ENCODE measurements at places on chromosomes 13 and 19.

DNA sequence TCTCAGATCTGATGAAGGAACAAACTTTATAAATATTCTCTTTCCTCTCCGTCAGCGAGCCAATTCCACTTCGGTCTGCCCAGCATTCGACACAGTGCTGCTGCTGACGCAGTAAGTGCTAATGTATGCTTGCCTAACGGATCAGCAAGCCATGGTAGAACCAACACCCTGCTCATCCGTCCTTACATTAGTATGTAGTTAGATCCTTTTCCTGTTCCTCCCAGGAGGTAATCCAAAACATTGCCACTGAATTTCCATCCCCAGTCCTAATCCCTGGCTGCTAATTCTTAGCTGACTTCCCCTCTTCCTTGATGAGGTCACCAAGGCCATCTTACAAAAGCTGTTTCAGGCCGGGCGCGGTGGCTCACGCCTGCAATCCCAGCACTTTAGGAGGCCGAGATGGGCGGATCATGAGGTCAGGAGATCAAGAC lies 88.0 kb downstream of the STARD13 start:
- DNase-seq, result no peak

DNA sequence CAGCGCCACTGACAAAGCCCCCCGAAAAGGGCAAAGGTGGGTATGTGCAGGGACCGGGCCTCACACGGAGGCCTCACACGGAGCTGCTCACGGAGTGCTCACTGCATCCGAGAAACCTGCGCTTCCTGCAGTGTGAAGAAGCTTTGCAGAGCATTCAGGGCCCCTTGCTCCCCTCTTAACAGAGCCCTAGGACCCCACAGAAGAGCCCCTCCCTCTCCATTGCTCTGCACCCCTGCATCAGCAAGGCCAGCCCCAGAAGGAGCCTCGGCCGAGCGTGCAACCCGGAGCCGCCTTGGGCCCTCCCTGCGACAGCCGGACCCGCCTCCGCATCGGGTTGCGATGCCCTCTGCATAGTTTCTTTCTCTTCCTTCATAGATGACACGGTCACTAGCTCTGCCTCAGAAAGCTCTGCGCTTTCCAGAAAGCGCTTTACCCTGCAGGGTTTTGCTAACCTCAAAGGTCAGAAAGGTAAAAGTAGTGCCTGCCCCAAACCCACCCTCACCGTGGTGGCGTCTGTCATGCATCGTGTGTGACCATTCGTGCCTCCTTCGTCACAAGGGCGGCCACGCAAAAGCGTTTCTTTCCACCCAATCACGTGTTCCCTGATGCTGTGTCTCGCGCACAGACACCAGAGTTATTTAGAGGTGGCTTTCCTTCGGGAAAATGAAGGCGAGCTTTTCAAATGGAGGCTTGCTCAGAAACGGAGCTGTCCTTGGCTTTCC lies 15.7 kb upstream of the F7 start:
- no peak for DNase-seq

GRCh38 chr19:29781386-29782259 lies 30.2 kb upstream of the CCNE1 start:
- DNase-seq, result no peak

DNA sequence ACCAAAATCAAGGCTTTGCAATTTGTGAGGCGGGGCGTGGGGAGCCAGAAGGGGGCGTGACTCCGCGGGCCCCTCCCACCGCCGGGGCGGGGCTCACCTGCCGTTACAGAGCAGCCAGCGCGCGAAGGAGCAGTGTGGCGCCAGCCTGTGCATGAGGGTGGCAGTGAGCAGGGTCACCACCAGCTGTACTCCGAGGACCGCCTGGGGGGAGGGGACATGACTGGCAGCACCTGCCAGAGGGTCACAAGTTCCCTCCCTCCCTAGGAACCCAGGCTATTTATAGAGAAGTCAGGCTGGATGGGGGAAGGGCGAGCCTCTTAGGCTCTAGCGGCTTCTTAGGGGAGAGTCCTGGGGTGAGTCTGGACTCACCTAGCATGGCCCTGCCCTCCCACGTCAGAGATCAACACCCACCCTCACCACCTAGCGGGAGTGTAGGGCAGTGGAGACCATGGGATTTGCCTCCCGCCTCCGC lies 3.6 kb downstream of the TMEM161A start:
- DNase-seq, result no peak

GRCh38 chr19:50255115-50255514 lies 51.7 kb downstream of the MYH14 start:
- no peak for DNase-seq

- no peak for DNase-seq
Measured at GRCh38 chr13:106371024-106371423, 164.4 kb downstream of the EFNB2 start.

DNA sequence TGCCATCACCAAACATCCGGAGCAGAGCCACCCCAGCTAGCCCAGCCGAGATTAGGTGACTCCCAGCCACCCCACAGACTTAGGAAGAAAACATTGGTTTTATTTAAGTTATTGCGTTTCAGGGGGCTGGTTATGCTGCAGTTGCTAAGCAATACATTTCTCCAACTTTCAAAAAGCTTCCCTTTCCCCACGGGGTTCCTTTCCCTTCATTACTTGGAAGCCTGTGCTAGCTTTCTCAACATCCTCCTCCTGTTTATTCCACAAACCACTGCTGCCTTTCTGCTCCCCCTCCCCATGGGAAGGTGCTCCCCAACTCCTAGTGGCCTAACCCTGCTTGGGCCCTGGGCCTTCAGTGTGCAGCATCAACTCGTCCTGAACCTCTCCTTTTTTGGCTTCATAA lies 52.6 kb downstream of the CDADC1 start:
- no peak for DNase-seq

DNA sequence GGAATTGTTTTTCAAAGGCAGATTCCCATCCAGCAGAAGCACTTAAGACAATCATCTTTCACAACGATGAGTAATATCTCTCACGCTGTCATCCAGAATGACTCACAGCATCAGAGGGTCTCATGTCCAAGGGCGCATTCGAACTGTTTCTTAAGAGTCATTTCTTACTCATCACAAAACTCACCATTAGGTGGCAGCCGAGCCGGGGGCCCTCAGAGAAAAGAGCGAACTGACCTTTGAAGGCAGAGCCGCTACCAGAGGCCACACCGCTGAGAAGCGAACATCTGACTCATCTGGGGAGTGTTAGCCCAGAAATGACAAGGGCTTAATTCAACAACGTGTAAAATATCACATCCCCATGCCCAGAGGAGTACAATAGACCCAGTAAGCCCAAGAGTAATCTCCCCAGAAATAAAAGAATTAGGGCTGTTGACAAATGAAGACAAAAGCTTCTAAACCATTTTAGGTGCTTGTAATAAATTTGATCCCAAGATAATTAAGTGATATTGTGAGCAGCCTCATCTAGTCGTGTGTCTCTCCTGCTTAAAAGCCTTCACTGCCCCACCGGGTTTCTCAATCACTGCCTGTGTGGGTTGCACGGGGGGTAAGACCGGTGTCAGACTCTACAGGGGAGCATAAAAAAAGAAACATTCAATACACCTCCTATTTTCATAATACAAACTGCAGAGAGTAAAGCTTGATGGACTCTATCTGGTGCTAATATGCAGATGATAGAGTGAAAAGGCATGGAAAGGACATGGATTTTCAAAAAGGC lies 96.2 kb downstream of the CYSLTR2 start:
- peak; percentile 25 for DNase-seq

GRCh38 chr13:107493266-107493665 lies 722.1 kb downstream of the LIG4 start:
- no peak for DNase-seq

- no peak for DNase-seq
Measured at GRCh38 chr13:88601949-88602348, 930.8 kb downstream of the SLITRK5 start.

GRCh38 chr13:77544355-77544754 lies 8.8 kb downstream of the SCEL start:
- no peak for DNase-seq

DNA sequence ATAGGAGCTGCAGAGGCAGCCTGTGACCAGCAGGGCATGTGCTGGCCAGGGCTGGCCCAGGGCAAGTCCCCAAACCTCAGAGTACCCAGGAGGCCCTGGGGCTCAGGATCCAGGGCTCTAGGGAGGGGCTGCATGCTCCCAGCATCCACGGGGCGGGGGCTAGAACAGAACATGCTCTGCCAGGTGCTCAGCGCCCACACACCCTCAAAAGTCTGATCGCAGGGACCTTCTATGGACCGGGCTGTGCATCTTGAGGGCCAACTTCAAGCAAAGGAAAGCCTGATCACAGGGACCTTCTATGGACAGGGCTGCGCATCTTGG lies 33.5 kb downstream of the ELL start:
- no peak for DNase-seq

GRCh38 chr13:41398494-41399170 lies 58.7 kb upstream of the RGCC start:
- DNase-seq, result no peak

GRCh38 chr13:48769107-48769704 lies 115.5 kb downstream of the CYSLTR2 start:
- DNase-seq, result peak; percentile 50

- no peak for DNase-seq
Measured at GRCh38 chr13:33377825-33378224, 92.3 kb upstream of the STARD13 start.

GRCh38 chr19:4375164-4376027 lies 25.0 kb downstream of the SH3GL1 start:
- DNase-seq, result no peak

DNA sequence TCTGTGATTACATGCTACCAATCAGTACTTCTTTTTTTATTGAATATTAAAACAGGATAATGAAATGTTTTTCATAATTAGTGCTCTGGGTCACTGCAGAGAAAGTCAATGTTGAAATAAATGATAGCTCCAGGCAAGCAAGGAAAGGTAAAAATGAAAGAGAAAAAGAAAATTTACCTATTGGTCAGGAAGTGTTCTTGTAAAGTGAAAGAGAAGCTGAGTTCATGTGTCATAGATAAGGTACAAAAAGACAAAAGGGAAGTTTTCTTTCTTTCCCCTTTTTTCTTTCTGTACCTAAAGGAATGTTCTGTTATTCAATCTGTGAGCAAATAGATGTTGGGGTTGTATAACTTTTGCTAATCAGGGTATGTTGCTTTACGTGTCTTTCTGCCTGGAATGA lies 197.0 kb downstream of the PCDH9 start:
- no peak for DNase-seq

GRCh38 chr13:44110091-44110621 lies 230.5 kb downstream of the LACC1 start:
- DNase-seq, result no peak

GRCh38 chr19:32022731-32023563 lies 322.5 kb upstream of the ZNF507 start:
- no peak for DNase-seq

- no peak for DNase-seq
Measured at GRCh38 chr13:97332742-97333141, 101.2 kb upstream of the RAP2A start.

GRCh38 chr19:41868989-41869300 lies 8.1 kb upstream of the CD79A start:
- no peak for DNase-seq

DNA sequence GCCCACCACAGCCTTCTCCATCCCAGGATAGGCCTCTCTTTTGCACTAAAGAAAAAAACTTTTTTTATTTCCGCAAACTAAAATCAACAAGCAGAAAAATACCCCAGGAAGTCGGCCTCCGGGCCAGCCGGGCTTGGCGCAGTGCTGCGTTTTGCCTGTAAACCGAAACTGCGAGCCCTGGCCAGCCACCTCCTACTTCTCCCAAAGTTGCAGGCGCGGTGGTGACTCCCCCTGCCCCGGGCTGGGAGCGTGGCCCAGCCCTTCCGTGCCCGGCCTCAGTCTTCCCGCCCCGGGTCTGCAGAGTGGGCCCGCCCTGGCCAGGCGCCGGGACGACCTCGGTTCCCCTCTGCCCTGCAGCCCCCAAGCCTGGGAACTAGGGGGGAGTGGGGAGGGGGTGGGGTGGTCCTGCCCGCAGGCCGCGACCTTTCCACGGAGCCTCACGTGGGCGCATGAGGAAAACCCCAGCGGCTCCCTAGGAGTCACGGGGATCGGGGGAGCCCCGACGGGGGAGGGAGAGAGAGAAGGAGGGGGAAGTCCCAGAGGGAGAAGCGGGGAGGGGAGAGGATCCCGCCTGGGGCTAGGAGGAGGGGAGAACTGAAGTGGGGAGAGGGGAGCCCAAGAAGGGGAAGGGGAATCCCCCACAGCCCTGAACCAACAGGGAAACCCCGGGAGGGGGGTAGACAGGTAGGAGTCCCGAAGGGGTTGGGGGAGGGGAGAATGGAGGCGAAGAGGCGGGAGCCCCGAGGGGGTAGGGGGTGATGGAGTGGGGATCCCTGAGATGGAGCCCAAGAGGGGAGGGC lies 3.0 kb downstream of the GADD45B start:
- peak; percentile 70 for DNase-seq

DNA sequence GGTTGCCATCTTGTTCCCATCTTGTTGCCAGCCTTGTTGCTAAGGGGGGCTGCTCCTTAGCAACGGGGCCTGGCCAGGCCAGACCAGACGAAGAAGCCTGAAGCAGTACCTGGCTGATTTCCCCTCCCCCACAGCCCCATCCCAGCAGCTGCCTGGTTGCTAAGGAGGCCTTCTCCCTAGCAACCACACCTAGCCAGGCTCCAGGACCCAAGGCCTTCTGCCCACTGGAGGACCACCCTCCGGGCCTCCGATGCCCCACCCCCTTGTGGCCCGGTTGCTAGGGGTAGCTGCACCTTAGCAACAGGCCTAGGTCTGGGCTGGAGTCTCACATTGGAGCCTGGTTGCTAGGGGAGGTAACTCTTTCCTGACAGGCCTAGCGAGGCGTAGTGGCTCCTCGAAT lies 3.9 kb downstream of the PRRG2 start:
- no peak for DNase-seq

- DNase-seq, result no peak
Measured at GRCh38 chr19:8731428-8732169, 10.2 kb downstream of the OR2Z1 start.

GRCh38 chr19:4916292-4917082 lies 7.2 kb downstream of the UHRF1 start:
- no peak for DNase-seq

DNA sequence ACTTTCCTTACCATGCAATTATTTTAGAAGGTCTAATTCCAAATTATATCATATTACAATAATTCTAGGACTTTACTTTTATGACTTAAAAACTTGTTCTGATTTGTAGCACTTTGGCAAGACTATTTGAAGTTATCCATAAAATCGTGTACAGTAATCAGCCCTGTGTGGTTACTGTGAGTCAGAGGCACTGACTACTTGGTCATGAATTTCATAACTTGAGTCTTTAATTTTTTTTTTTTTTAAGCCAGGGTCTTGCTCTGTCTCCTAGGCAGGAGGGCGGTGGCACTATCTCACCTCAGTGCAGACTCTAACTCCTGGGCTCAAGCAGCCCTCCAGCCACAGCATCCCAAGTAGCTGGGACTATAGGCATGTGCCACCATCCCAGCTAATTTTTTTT lies 1319.2 kb upstream of the SLC10A2 start:
- no peak for DNase-seq

GRCh38 chr19:31223740-31224534 lies 125.3 kb downstream of the TSHZ3 start:
- no peak for DNase-seq

DNA sequence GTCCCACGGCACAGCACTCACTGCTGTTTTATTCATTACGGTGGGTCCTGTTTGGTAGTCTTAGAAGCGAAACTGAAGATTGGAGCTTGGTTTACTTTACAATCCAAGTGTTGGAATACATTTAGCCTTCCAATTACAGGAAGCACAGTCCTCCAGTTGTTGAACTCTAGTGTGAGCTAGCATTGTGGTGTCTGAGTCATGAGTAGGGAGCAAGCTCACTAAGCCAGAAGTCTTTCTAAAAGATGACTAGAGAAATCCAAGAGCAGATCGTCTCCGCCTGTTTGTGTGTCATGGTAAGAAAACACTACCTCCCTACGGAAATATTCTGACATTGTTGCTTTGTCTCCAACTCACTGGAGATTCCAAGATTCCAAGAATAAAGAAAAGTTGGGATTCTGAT lies 10.1 kb upstream of the SHISA2 start:
- DNase-seq, result no peak
